ENCODE measurements at places on chromosomes 3 and 15. TPM values are rescaled to one million over a fixed set of nuclear protein-coding genes. Genes with fewer than 3 reads are reported as not detected.

The LRRC49 gene
- 63.4 TPM for total RNA-seq

The CORO2B gene
- 43.0 TPM for total RNA-seq

The THRB gene
- 41.6 TPM for total RNA-seq

The ACY1 gene
- total RNA-seq = 10.7 TPM

The CLDN1 gene
- 9.4 TPM for total RNA-seq

The MKRN2OS gene
- not detected for total RNA-seq

The CD96 gene
- total RNA-seq = 1.3 TPM

The C3orf49 gene
- not detected for total RNA-seq

The SLC24A1 gene
- total RNA-seq = 5.7 TPM

The TNFAIP8L3 gene
- 1.4 TPM for total RNA-seq

The ARGFX gene
- not detected for total RNA-seq

The GABRB3 gene
- 44.0 TPM for total RNA-seq

The GHSR gene
- not detected for total RNA-seq

The EAF2 gene
- 16.3 TPM for total RNA-seq

The VWA5B2 gene
- 1.2 TPM for total RNA-seq
